ENCODE measurements at places on chromosomes 6 and 20.

DNA sequence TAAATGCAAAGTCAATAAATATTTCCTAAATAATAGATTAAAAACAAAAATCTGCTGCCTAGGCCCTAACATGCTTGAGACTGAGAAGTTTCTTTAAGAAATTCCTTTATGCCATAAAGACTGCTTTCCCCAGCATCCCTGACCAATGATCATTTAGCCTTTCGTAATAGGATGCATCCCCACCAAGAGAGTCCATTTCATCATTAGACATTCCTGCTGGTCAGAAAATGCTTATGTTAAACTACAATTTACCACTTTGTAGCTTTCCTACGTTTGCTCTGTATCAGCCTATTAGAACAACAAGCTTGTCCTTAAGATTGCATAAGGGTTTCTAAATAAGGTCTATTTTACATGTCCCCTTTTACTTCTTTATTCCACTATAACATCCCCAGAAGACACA is 59.8 kb upstream of the HSF2 start:
- DNase-seq: no peak

GRCh38 chr6:20661721-20662120 is 127.5 kb downstream of the CDKAL1 start:
- no peak for DNase-seq

DNA sequence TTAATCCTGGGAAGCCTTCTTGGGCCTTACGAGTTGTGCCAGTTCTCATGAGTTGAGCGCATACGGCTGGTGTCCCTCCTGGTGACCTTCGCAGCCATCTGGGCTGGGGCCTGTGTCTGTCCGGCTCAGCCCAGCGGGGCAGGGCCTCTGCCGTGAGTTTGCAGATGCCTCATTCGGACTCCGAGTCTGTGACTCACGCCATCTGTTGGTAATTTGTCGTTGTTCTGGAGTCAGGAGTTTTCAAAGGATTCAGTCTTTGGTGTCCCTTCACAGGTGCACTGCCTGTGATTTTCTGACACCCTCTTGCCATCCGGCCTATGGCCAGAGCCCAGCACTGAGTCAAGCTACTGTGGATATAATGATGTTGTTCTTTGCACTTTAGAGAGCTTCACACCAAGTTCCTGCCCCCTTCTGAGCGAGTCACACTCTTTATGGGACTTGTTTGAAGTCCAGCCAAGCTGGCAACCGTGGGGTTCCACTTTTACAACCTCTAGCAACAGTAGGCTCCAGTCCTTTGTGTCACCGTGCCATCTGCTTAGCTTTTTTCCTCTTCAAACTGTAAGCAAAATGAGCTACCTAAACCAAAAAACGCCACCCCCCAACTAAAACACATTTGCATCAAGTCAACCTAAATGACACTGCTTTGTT is 175.6 kb downstream of the AIG1 start:
- peak; percentile 56 for DNase-seq

- no peak for DNase-seq
These were observed 150.0 kb downstream of the BTBD3 start for GRCh38 chr20:12067686-12068085.

Data from glutamatergic neuron (in vitro differentiated cells).